ENCODE measurements at places on chromosomes 4 and X.

DNA sequence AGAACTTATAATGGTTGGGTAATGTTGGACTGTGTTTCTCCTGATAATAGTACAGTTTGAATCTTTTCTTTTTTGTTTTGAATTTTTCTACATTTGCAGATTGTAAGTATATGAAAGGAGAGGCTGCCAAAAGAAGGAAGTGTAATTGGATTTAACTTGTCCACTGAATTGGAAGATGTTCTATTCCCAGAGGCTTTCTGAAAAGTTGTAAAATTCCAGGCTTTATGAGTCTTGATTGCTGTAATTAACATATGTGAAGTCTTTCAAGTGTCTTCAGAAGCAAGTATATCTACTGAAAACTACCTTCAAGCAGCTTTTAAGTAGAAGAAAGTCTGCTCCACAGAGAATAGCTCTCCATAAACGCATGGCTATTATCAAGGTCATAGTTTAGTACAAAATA is 2456.4 kb downstream of the PCDH7 start:
- DNase-seq, result no peak

- DNase-seq, result no peak
Observed at GRCh38 chr4:139965789-139966188, 188.2 kb downstream of the MAML3 start.

GRCh38 chr4:17072483-17072882 is 174.0 kb upstream of the LDB2 start:
- DNase-seq, result no peak

- DNase-seq, result no peak
Observed at GRCh38 chr4:177895136-177895535, 452.9 kb upstream of the AGA start.

GRCh38 chr4:183828125-183828524 is 77.0 kb upstream of the STOX2 start:
- no peak for DNase-seq

- peak; percentile 70 for DNase-seq
Observed at GRCh38 chr4:46878641-46879040, 30.4 kb downstream of the COX7B2 start.
